ENCODE measurements at places on chromosomes 12 and 14.
A peak's percentile ranks its signal among the peaks of the same experiment; 100 is the strongest.

DNA sequence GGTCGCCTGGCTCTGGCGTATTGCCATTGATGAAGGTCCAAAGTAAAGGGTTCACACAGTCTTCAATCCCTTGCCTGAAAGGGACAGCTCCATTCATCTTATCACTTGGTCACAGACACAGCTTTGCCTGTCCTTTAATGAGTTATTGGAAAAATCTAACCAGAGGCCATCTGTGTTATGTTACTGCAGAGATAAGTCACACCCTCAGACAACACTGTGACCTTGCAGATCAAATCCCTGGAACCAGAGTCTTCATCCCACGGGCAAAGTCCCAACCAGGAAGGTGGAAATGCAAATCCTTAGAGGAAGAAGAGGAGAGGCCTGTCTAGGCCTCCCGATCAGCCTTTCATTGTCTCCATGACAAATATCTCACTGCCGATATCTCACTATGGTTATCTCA, 68.3 kb upstream of the SCN8A start:
- DNase-seq, result no peak

DNA sequence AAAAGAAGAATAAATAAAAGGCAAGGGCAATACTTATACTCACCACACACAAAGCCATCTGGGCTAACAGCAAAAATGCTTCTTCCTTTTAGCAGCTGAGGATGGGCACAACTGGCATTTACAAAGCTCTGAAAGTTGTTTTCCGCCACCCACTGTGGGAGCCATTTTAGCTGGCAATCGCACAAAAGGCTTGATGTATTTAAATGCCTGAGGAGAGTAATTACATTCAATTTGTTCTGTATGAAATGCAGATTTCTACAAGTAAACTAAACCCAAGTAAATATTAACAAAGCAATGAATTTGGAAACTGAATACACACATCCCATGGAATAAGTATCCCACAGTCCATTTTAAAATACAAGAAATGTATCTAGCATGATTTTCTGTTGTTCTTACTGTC, 37.5 kb downstream of the LRIG3 start:
- DNase-seq, result no peak

DNA sequence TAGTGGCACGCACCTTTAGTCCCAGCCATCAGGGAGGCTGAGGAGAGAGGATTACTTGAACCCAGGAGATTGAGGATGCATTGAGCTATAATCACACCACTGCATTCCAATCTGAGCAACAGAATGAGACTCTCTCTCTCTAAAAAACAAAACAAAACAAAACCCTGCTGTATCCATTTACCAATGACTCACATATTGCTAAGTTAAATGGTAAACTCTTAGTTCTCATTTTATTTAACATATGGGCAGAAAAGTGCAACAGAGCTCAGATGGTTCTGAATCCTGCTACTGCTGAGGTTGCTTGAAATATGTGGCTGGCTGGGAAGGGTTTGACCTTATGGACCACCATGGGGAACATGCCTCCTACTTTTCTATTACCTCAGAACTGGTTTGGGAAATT, 33.7 kb upstream of the CCNT1 start:
- DNase-seq, result no peak

- DNase-seq, result no peak
Observed at GRCh38 chr12:76422543-76423438, 74.6 kb upstream of the BBS10 start.

DNA sequence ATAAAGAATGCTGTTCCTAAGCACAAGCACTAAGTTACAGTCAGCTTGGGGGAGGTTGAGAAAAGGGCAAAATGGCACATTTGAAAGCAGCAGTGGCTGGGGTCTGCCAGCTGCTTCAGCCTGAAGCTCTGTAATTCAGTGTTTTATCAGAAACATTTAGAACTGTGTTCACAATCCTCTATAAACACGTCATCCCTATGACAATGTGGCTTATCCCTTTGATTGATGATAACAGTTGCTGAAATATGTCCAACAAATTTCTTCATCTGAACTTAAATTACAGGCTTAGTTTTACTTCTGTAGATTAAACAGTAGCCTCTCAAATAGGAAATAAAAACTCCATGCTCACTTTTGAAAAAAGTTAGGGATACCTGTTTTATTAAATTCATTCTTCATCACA, 108.8 kb downstream of the VEZT start:
- no peak for DNase-seq

DNA sequence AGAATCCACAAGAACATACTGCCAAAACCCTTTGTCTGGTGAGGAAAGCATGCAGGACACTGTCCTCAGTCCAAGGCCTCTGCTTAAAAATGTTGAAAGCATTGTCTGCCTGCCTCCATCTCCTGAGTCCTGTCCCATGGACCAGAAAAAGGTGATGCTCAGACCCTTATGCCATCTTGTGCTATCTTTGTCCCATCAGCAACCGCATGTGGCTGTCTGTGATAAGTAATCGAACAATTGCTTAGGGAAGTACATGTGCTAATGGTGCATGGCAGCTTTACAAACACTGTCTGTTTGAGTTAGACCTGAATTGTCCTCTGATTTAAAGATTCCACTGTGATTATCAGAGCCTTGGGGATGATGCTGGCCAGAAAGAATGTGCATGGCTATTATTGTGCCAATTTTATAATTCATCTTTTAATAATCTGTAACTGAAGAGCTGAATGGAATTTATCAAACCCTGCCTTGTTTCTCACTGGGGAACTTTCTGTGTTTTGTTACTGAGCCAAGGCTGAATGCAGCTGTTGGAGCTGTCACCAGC, 177.5 kb downstream of the DACT1 start:
- DNase-seq, result no peak

DNA sequence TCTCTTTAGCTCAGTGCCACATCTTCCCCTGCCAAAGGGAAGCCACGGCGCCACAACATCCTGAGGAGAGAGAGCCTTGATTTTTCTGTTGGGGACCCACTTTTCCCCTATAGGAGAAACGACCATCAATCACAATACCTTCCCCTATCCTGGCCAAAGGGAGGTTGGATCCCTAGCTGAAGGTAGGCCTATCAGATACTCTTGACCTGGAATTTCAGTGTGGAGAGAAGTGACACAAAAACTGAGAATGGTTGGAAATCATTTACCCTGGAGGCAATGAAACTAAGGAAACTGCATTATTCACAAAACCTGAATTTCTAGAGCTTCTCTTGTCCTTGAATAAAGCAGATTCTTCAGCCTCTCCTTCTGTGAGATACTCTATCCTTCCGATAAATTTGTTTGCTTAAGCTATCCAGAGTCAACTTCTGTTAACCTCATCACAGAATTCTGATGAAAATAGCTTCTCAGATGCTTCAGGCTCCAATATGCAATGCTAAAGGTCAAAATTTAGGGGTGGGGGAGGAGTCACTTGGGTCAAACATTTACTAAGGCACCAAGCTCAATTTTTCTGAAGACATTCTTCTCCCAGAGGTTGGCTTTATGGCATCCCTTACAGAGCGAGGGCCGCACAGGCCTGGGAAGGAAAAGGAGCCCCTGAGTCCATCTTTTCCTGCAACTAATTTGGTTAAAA, 27.0 kb upstream of the DUSP6 start:
- DNase-seq, result no peak

GRCh38 chr12:88417531-88417930, 162.7 kb downstream of the KITLG start:
- no peak for DNase-seq

DNA sequence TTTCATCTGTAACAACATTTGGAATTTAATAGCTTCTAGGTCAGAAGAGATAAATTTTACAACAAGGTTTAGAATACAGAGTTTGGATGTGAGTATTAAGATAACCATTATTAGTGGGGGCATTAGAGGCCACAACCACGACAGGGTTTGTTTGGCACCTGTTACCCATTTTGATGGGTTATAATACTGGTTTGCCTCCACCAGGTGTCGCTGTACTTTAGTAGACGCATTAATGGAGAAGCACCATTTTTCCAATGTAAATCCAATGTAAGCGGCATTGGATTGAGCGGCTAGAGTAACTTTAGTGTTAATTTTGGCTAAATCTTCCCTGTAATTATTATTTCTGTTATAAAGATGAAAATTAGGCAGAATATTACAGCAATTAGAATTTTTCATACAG, 136.2 kb downstream of the SLCO1B3 start:
- DNase-seq, result peak; percentile 42

GRCh38 chr12:1540690-1541089, 53.7 kb downstream of the FBXL14 start:
- DNase-seq, result no peak

DNA sequence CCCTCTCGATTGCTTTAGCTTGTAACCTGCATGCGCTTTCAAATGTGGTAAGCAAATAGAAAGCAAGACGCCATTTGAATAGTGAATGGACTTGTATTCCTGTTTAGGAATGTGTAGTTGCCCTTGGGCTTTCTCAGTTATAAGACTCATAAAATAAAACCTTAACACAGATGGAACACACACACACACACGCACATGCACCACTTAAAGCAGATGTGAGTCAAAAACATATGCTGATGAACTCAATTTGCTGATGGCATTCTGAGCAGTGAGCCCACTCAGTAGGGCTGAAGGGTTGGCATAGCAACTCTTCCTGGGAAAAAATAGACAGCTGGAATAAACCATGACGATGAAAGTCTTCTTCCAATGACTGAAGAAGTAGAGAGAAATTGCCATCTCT, 360.5 kb downstream of the APAF1 start:
- no peak for DNase-seq

- no peak for DNase-seq
Observed at GRCh38 chr14:88179716-88180115, 143.4 kb downstream of the KCNK10 start.

- peak; percentile 49 for DNase-seq
Observed at GRCh38 chr12:958588-959123, 9.2 kb upstream of the RAD52 start.

DNA sequence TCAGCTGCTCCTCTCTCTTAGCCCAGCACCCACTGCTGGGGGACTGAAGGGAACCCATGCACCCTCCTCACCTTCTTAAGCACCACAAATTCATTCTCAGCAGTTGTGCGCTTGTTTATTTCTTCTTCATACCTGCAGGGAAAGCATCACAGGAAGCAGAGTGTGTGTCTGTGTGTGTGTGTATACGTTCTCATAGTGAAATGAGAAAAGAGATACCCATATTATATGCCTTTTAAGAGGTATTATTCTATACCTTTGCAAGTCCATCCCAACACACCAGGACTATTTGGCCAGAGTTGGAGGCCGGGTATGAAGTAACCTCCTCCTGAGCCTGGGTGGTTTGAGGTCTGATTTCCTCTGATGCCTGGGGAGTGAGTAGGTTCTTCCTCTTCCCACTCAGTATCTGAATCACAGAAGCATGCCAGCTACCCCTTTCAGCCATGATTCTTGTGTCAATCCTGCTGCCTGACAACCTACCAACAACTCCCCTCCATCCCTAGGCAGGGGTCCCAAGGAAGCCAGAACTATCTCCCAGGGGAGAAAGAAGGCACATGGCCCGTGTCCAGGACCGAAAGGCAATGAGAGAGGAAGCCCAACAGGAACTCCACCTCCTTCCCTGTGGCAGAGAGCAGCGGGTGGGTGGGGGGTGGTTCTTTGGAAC, 3.0 kb downstream of the KRT73 start:
- DNase-seq, result no peak

DNA sequence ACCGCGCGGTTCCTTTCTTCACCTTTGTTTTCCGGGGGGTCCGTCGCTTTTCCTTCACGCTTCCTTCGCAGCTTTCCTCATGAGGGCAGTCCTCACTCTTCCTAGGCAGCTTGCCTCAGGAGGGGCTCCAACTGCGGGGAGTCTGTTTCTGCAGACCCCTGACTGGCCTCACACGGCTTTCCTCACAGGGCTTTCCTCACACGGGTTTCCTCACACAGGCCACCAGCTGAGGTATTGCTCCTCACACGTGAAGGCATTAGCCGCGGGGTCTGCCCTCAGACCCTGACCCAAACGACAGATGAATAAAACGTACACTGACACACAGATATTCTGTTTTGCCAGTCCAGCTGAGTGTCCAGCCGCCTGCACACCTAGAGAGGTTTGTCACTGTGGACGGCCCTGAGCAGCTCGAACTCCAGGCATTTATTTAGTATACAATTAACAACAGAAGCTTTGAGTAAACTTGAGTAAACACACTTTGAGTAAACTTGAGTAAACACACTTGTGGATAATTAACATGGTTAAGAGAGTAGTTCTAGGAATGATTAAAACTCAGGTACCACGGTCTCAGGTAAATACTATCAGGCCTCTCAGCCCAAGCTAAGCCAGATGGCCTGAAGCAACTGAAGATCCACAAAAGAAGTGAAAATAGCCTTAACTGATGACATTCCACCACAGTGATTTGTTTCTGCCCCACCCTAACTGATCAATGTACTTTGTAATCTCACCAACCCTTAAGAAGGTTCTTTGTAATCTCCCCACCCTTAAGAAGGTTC, 16.1 kb upstream of the LYZ start:
- DNase-seq, result no peak

DNA sequence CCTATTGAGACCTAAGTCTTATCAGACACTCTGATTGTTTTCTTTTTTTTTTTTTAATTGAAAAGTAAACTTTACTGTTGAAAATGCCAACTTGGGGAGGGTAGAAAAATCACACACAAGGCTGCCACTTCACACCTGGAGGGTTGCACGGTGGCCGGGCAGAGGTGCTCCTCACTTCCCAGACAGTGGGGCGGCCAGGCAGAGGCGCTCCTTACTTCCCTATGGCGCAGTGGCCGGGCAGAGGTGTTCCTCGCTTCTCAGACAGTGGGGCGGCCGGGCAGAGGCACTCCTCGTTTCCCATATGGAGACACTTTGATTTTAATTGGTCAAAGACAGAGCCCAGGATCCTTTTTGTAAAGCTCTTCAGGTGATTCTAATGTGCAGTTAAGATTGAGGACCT, 399.3 kb downstream of the TMTC2 start:
- DNase-seq, result no peak
